ENCODE measurements at places on chromosomes 5 and 9. TPM values are rescaled to one million over a fixed set of nuclear protein-coding genes. Genes with fewer than 3 reads are reported as not detected.

- ATAC-seq = no peak
Measured at GRCh38 chr9:126157826-126158587, 168.6 kb upstream of the MVB12B start.

DNA sequence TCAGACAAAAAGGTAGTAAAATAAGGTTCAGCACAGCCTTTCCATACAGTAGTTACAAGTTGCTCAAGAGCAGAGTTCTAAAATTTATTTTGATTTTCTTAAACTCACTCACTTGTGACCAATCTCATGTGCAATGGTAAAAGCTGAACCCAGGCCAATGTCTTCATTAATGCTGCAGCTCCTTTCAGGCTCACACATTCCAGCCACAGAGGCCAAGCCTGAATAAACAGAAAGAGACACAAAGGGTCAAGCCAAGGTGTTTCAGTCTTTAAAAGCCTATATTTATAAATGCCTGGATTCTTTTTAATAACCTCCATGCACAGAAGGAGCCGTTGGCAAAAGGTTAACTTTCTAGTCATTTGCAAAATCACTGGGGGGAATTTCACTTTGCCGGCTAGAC, 152.5 kb downstream of the ADAMTS6 start:
- ATAC-seq = no peak

DNA sequence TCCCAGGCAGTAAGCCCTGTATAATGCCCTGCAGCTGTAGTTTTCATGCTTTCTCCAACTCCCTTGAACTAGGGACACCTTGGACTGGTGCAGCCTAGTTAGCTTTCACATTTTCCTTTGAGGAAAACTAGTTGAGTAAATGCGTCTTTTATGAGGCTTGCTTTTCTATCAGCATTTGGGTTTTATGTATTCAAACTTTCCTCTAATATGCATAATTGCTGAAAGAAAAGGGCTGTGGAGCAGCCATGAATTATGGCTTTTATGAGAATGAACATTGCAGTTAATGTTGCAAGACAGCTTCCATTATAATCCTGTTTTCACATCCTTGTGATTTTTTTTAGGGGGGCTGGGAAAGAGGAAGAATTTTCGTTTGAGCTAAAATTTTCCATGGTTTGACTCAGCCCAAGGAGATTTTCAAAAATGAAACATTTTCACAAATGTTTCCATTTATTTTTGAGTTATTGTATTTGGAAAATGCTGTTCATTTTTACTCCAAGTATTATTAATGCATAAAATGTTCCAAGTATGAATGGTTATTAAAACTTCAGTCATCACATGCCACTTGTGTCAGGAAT, 57.9 kb upstream of the PPP3R2 start:
- ATAC-seq = no peak

DNA sequence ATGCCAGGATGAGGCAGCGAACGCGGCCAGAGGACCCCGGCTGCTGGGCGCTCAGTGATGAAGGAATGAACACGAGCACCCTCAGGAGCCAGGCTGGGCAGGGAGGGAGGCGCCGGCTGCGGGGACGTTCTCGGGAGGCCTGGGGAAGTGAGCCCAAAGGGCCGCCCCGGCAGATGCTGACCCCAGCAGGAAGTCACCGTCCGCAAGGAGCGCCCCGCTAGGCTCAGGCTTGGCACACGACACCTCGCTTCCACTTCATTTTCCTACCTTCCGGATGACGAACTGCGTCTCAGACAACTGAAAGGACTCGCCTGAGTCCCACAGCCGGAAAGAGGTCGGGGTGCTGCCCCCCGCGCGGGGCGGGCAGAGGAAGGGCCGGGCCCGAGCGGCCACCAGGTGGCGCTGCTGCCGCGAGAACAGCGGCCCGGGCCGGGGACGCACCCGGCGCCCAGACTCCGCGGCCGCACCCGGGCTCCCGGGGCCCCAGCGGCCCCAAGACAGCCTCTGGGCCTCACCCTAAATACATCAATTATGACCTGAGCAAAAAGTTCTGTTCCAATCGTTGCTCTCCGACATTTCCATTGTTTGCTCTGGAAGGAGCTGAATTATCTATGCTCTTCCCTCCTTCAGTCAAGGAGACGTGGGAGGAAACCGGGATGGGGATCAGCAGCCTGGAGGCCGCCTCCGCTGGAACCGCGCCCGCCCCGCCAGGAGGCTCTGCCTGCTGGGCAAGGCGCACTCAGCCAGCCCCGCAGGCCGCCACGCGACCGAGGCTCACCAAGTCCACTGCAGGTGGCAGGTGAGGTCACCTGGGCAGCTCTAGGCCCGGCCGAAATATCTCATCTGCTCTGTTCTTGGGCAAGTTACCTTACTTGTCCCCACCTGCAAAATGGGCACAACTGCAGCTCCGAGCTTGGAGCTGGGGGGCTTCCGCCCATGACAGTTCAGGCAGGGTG, 107.0 kb downstream of the ZNF354C start:
- peak; percentile 64 for ATAC-seq

GRCh38 chr5:1133108-1133507, 21.2 kb upstream of the SLC12A7 start:
- no peak for ATAC-seq

DNA sequence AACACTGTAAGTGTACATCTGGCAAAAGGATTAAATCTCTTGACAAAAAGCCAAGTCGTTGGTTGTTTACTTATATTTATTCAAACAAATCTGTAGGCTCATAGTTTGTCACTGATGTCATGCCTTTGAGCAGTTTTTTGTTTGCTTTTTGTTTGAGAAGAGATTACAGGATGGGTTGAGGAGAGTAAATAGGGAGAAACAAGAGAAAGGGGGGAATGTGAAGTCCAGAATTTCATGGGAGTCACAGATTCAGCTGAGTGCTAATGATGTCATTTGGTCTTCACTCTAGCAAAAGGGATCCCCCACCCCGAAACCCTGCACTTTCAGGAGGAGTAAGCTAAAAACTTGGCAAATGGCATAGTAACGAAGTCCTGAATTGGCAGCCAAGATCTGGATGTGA, 337.4 kb downstream of the GLIS3 start:
- no peak for ATAC-seq

DNA sequence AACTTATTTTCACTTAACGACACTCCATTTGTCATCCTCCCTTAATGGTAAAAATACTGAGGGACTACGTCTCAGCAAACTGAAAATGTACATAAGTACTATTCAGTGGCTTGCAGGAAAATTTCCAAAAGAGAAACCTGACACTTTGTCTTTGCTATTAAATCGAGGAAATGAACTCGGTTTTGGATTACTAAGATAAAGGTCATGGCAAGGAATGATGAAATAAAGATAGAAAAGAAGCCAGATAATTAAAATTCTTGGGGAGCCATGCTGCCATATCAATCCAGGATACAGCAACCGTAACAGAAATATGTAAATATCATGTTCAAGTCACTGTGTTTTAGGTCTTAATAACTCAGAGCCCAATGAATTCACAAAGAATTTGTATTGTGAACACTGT, 647.8 kb downstream of the CDH9 start:
- no peak for ATAC-seq

- no peak for ATAC-seq
Measured at GRCh38 chr5:127739807-127740384, 36.7 kb downstream of the CCDC192 start.

DNA sequence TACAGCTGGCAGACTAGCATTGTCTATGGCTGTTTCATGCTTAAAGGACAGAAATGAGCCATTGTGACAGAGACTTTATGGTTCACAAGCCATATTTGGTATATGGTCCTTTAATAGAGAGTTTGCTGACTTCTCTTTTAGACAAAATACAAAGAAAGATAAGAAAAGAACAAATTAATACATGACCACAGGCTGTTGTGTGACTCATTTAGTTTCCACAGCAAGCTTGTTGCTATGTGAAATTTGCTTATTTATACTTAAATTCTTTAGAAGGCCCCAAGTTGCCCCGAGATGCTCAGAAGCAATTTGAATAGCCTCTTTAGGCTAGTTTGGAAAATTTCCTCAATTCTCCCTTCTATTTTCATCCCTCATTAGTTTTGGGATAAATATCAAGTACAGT, 315.3 kb upstream of the RPS23 start:
- ATAC-seq = no peak

GRCh38 chr9:133889584-133890301, 102.4 kb downstream of the VAV2 start:
- peak; percentile 41 for ATAC-seq

DNA sequence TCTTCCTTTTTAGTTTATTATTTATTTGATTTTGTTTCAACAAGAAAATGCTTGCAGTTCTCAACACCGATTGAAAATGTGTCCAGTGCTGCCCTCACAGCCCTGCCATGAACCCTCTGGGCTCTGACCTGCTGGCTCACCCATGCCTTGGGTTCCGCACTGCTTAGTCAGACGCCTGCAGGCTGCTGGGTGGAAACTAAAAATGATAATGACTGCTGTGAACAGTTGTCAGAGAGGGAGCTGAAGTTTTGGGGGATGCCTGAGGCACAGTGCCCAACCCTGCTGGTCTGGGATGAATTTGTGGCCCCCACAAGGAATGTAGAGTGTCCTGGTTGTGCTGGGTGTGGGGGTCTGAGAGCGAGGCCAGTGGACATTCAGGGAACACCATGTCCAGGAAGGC, 22.2 kb upstream of the CFAP157 start:
- no peak for ATAC-seq

DNA sequence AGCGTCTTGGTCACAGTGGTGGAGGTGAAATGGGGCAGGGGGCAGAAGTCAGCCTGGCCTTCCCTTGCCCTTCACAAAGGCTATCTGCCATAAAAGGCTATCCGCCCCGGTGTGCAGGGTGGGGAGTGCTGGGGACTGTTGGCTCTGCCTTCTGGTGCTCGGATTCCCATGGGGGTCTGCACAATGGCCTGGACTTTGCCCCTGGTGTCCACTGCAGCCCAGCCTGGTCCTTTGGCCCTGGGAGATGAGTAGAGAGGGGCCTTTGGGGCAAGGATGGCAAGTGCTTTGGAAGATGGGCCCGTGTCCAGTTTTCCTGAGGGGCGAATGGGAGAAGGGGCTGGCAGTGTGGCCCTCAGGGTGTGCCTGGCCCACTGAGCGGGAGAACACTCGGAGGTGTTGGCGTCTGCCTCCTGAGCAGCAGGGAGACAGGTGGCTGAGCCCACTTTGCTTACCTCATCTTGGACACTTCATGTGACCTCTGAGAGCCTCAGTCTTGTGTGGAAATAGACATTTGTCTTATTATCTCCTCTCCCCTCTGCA, 69.9 kb downstream of the HSPA4 start:
- no peak for ATAC-seq

- no peak for ATAC-seq
Measured at GRCh38 chr5:121962958-121963357, 1.2 kb downstream of the SRFBP1 start.

The EIF4E1B gene
- not detected for total RNA-seq

The CYFIP2 gene
- total RNA-seq = 2.1 TPM

Data from esophagus mucosa (tissue), 1 donor.